Thyroid gland (tissue), 4 donors: ENCODE measurements at places on chromosomes 4 and X. TPM values are rescaled to one million over a fixed set of nuclear protein-coding genes. Genes with fewer than 3 reads are reported as not detected.

Gene UGDH
- total RNA-seq: 40.3 TPM

Gene SNCA
- total RNA-seq: 22.7 TPM

Gene GPR119
- not detected for total RNA-seq

Gene TLL1
- total RNA-seq: 10.3 TPM

Gene PHOX2B
- total RNA-seq: not detected

DNA sequence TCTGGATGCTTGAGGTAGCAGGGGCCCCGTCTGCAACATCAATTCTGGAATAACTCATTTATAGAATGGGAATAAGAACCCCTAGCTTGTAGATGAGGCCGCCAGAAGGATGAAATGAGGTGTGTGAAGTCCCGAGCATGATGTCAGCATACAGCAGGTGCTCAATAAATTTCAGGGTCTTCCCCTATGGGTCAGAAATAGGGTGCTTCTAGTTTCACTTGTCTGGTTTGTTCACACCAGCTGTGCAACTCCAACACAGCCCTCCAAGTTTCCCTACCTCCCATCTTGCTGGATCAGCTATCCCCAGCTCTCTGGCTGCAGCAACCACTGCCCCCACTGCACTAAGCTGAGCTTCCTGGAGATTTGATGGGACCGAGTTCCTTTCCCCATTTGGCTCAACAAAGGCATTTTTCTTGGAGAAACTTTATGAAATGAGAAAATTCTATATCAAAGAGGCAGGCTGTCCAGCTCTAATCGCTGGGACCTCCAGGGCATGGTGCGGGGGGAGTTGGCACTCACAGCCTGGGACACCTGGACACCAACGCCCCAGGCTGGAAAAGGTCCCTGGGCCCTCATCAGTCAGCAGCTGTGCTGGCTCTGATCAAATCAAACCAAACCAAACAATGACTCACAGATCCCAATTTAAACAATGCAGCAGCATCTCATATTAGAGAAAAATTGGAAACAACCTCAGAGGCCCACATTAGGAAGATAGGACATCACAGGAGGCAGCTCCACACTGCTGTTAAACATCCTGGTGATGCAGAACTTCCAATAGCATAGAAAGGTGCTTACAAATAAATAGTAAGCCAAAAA is 13.3 kb downstream of the SLC2A9 start:
- H3K27me3 ChIP-seq: no peaks in the 10 kb centered on the region
- no peak for DNase-seq
- peaks cover 55% of the 10 kb centered on the region for H3K4me1 ChIP-seq
- H3K27ac ChIP-seq: peak overlapping the region; percentile 96

- no peak for DNase-seq
- no peaks in the 10 kb centered on the region for H3K36me3 ChIP-seq
- H3K4me3 ChIP-seq: no peak overlapping the region
Measured at GRCh38 chr4:22778547-22779163, 85.9 kb downstream of the GBA3 start.

DNA sequence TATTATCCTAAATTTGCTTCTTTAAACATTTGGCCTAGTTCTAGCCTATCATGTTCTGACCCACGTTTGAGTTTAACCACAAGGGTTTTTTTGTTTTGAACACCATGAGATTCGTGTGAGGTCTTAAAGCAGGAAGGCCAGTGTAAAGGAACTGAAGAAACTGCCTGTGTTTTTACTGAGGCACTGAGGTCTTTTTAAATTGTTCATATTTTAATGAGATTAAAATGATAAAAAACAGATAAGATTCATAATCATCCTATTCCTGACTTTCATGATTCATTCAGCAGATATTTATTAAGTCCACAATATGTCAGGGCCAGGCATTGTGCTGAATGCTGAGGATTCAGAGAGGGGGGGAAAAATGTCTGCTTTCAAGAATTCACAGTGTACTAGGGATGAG is 3.2 kb downstream of the RPS6KA3 start:
- H3K27ac ChIP-seq: no peak overlapping the region
- no peak for DNase-seq
- no peaks in the 10 kb centered on the region for H3K27me3 ChIP-seq
- no peak overlapping the region for H3K4me3 ChIP-seq
- no peaks in the 10 kb centered on the region for H3K4me1 ChIP-seq

GRCh38 chrX:39755143-39756032 is 342.4 kb downstream of the BCOR start:
- H3K27ac ChIP-seq: peak overlapping the region; percentile 83
- H3K27me3 ChIP-seq: no peaks in the 10 kb centered on the region
- H3K4me3 ChIP-seq: no peak overlapping the region

DNA sequence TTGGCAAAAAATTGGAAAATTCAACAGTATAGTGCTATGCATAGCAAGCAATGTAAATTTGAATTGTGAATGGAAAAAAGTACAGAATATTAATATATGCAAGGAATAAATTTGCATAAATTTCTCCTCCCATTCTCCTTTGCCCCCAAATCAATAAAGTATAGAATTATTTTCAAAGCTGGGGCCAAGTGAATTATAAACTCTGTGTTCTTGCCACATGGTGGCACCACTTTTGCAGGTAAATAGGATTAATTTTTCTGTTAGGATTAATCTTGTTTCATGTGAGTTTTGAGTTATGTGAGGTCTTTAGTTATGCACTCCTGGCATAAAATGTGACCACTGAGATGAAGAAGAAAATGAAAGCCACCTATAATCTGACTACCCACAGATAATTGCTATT is 19.9 kb downstream of the COPS4 start:
- no peaks in the 10 kb centered on the region for H3K4me1 ChIP-seq
- no peak for DNase-seq

- no peak overlapping the region for H3K27ac ChIP-seq
- no peaks in the 10 kb centered on the region for H3K27me3 ChIP-seq
- no peak overlapping the region for H3K4me3 ChIP-seq
Measured at GRCh38 chrX:56382278-56382677, 150.1 kb downstream of the KLF8 start.

DNA sequence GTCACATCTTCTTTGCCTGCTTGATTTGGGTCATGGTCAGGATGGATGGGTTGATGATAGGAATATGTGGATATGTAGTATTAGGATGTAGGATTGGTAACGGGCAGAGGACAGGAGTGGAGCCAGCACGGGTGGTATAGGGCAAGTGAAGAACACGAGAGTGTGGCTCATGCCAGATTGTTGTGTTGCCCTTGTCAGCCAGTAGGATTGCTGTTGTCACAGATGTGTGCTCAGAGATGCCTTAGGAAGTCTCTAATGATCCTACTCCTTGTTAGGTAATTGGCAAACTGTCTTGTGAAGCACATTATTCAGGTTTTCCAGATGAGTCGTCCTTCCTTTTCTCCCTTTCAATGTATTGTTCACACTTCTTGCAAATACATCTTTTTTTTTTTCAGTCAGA is 5.5 kb downstream of the ATP10D start:
- H3K4me3 ChIP-seq: no peak overlapping the region
- H3K27ac ChIP-seq: no peak overlapping the region
- no peak for DNase-seq
- H3K4me1 ChIP-seq: peaks cover 31% of the 10 kb centered on the region
- no peaks in the 10 kb centered on the region for H3K27me3 ChIP-seq
- no peaks in the 10 kb centered on the region for H3K36me3 ChIP-seq

DNA sequence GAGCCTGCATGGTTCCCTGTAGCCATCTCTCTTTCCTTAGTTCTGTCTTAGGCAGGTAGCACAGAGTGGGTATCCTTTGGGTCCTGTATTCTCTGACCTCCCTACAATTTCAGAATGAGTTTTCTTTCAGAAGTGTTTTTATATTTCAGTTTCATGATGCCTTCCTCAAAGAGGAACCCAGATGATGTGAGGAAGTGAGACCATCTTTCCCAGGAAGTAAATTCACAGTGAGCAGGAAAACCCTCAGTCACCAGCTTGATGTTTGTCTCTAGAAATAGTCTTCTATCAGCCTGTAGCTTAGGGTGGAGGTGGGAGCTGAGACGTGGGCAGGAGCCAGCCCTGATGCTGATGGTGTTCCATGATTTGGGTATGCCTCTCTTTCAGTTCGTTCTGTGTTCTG is 16.9 kb downstream of the PLAC1 start:
- no peaks in the 10 kb centered on the region for H3K4me1 ChIP-seq
- no peaks in the 10 kb centered on the region for H3K36me3 ChIP-seq
- no peak overlapping the region for H3K27ac ChIP-seq
- H3K27me3 ChIP-seq: no peaks in the 10 kb centered on the region
- H3K4me3 ChIP-seq: no peak overlapping the region

GRCh38 chrX:125093852-125094251 is 225.8 kb upstream of the TEX13C start:
- no peak overlapping the region for H3K27ac ChIP-seq
- no peaks in the 10 kb centered on the region for H3K27me3 ChIP-seq
- no peaks in the 10 kb centered on the region for H3K36me3 ChIP-seq
- no peak overlapping the region for H3K4me3 ChIP-seq

- H3K36me3 ChIP-seq: peaks cover 45% of the 10 kb centered on the region
- no peak overlapping the region for H3K4me3 ChIP-seq
- no peak for DNase-seq
- no peaks in the 10 kb centered on the region for H3K4me1 ChIP-seq
Measured at GRCh38 chr4:183691897-183692296, 32.8 kb downstream of the TRAPPC11 start.
